WERI-Rb-1 (cell line): ENCODE measurements at places on chromosomes 2 and 18.

GRCh38 chr2:238596571-238597551, 170.1 kb downstream of the ASB1 start:
- no peak for DNase-seq

DNA sequence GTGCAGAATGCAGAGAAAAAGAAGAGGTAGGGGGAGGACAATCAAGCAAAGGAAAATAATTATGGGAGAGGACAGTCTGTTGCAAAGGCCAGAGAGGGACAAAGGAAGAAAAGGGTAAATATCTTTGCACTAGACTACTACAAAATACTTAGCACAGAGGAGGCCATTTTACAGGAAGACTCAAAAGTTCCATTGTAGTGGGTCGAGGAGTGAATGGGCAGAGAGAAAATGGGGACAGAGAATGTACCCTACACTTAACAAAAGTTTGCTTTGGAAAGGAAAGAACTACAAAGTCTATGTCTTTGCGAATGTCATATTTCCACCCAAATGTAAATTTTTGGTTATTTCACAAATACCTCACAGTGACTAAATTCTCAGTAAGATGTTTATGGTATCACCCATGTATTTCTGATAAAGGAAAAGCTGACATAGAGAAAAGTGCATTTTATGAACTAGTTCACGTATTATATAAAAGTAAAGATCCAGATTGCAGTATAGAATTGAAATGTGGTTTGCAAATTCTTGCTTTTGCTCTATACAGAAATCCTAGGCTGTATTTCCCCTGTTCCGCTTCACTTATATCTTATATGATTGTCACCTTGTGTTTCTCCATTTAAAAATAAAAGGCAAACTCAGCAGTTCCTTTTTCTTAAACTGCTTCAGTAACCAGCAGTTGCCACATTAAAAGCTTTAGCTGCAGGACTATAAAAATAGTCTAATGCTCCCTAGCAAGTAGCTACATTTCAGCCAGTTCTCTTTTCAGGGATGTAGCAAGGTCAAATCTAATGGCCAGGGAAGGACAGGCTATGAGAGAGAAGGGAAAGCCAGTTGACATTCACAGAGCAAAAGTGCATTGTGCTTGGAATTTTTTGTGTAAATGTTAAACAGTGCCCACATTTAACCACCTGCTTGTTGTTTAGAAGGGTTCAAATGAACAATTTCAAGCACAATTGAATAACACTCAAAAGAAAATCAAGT, 79.7 kb upstream of the CYTIP start:
- DNase-seq, result no peak

GRCh38 chr2:156215656-156216055, 116.9 kb downstream of the NR4A2 start:
- no peak for DNase-seq

DNA sequence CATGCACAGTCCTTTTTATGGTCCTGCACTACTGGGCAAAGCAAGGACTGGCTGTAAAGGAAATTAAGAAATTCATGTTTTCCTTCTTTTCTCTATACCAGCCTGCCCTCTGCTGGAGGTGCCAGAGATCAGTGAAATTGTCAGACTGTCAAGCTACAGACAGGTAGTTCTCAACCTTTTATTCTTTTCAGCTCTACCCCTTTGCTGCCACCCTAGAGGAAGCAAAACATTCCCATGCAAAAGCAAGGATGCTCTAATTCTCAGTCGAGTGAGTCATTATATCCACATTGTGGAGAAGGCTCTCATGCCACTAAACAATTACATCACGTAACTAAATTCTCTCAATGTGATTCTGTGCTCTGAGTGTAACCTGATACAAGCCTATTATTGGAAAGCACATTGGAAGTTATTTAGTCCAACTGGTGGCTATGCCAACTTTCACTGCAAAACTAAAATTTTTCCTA, 25.0 kb upstream of the RAPGEF4 start:
- peak; percentile 46 for DNase-seq

DNA sequence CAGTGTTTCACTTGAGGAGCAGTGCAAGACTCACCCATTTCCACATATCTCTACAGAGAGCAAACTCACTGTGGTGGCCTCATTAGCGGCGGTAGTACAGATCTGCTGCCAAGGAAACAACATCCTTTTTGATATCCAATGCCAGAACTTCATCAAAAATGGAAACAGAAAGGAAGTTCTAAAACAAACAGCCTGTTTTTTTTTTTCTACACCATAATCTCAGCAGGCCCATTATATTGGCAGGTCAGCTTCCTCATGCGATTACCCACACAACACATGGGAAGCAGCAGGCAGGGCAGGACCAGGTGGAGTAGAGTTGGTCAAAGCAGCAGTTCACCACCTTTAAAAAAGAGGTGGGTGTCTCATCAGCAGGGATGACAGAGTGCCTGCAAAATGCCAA, 678.9 kb upstream of the CELF4 start:
- no peak for DNase-seq

- DNase-seq, result peak; percentile 93
Measured at GRCh38 chr2:127700527-127701192, 637 bp upstream of the SFT2D3 start.

GRCh38 chr2:232415138-232415690, 8.6 kb downstream of the ALPG start:
- no peak for DNase-seq

GRCh38 chr2:137764646-137765045, 199.6 kb upstream of the HNMT start:
- peak; percentile 34 for DNase-seq

- DNase-seq, result no peak
Measured at GRCh38 chr2:134252092-134252750, 1.7 kb upstream of the MGAT5 start.

DNA sequence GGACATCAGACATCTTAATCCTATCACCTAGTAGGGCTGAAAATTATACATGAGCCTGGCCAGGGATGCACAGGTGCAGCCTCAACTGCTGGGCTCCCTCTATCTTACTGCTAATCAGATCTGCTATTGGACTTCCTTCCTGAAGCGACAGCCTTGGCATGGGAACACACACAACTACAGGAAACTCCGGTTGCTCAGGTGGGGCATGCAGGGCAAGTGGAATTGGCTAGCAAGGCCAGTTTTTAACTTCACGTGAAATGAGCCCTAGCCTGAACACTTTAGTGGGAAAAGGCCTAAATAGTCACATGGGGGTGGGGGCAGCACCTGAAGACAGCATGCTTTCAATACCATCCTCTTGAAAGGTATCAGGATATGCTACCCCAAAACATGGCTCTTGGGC, 147.9 kb upstream of the NCKAP5 start:
- DNase-seq, result no peak

DNA sequence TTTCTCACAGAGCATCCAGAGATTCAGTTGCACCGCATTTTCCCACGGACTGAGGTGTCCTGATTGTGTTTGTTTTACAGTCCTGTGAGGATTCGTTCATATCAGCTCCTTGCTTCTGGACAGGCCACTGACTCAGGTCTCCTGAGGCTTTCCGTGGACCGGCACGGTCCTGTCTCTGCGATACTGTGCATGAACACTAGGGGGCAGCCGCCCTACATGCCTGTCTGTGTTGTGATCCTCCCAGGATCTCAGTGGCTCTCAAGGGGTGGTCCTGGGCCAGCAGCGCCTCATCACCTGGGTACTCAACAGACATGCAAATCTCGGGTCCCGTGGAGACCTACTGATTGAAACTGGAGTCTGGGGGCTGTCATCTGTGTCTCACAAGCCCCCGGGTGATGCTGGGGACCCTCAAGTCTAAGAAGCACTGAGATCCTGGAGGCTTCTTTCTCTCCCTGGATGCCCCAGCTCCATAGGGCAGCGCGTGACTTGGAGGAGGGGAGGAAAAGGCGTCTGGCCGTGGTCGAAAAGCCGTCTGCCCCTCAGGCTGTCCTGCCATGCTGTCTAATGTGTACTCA, 28.9 kb downstream of the IL1R2 start:
- peak; percentile 74 for DNase-seq

DNA sequence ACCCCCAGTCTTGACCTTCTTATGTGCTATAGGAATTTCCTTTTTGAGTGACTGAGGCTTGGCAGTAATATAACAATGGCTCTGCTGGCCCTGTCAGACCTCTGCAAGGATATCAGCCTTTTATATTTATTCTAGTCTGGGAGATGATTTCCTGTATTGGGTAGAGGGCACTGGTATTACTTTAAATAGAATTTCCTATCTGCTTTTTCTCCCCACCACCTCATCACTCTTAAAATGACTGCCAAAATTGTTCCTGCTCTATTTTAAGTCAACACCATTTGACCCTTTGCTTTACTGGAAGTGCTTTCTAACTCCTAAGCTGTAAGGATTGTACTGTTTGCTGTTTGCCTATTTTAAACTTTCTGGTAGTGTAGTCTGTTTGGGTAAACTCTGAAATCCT, 658.4 kb upstream of the FSHR start:
- DNase-seq, result no peak

DNA sequence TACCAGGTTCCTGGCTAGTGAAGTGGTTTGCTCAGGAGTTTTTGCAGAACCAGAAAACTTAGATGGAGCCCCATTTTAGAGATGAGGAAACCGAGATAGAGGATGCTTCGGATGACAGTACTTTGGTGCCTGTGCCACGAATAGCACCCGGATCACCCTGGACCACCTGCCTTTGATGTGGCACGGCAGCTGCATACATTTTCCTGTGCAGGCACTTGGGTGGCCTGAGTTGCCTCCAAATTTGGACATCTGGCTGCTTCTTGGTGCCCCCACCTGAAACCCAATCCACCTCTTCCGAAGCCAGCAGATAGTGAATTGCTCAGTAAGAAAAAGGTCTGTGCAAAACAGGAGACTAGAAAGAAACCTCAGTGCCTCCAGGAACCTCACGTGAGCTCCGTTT, 140.6 kb upstream of the ID2 start:
- DNase-seq, result no peak

DNA sequence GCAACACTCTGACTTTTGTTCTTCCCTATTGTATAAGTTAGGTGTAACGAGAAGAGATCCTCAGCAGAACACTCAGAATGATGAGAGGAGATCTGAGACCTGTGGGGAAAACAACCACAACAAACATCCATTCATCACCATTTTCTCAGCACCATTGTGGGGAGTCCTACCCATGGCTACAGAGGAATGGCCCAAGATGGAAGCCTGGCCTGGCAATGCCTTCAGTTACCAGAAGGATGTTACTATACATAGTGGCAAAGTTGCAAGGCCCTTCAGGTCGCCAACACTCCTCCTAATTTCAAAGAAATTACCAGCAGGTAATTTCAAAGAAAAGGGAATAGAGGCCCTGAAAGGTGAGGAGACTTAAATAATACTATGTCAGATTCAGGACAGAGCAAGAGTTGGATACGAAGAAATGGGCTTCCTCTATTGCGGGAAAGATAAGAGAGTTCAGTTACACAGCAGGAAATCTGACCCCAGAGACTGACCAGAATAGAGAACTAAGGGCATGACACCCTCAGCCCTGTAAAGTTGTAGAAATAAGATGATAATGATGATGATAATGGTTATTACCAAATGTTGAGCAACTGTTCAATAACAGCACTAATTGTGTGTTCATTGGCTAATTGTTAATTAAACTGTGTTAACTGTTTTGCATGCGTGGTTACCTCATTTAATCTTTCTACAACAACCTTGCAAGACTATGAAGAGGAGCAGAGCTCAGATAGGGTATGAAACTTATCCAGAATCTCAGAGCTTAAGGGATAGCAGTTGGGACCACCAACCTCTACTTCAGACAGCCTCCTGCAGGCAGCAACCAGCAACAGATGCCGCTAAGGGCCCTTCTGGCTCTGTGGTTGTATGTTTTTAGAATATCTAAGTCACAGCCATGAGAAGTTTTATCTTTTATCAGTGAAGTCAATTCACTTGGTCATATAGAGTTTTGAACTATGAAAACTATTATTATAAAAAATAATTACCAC, 37.5 kb downstream of the DHRS9 start:
- no peak for DNase-seq

DNA sequence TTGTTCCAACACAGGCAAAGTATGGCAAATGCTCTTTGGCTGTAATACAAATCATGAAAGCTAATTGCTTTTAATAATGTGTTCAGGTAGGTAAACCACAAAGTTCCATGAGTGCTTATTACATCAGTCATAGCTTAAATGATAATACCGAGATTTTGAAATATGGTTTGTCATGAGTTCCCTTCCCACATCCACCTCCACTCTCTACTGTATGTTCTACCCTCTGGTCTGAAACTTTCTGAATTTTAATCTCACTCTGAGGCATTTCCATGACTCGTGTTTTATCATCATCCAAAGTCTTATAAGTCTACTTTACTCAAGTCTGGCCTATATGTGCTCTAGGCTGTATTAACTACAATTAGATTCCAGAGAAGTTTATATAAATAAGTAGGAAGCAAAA, 354.8 kb downstream of the AKAIN1 start:
- no peak for DNase-seq

DNA sequence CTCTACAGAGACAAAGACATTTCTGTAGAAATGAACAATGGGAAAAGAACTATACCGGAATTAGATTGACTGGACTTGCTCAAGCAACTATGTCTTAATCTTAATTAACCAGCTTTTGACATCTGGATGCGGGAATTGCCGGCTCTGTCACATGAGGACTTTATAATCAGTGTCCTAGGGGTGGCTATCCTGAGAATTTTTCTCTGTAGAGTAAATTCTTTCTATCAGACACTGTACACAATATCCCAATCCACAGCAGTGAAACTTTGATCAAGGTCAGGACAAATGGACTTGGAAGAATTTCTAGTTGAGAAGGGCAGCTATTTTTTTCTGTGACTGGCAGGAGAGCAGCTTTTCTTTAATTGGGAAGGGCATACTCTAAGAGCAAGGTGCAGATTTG, 322.1 kb downstream of the HRH4 start:
- DNase-seq, result no peak

DNA sequence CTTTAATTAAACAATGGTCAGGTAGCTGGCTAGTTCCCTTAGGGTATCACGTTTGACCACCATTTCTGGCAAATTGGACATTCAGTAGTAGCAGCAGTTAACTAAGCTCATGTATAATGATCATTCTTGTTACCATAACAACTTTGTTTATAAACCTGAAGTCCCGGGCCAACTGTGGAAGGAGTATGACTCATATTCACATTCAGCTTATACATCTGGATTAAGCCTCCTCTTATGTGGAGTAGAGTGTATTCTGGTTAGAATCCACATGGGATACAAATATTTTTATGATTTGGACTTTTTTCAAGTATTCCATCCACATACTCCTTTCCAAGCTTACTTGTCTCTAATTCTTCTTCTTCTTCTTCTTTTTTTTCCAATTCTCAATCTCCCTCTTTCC, 70.3 kb upstream of the ZSWIM2 start:
- no peak for DNase-seq

DNA sequence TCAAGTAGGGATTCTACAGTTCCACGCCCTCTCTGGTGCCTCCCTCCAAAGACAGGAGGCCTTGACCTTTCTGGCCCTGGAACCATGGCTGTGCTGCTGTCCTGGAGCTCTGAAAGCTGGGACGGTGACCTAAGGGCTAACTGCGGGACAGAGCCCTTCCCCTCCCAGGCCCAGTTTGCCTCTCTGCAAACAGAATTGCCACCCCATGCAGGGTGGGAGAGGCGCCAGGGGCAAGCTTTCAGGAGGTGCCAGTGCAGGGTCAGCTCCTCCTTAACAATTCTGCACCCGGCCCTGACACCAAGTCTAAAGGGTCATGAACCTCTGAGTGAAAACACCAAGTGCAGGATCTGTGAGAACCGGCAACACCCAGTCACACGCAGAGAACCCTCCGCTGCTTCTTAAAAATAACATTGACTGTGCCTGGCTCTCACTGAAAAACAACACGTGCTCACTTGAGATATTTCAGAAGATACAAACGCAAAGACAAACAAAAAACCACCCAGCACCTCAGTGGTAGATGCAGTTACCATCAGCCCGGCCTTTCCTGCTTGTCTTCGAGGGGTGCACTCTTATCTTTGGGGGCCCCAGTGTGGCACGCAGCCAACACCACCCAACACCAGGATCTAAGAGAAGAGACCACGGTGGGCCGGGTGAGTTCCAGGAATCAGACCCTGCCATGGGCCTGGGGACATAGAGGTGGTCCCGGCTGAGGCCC, 1.1 kb upstream of the SNED1 start:
- no peak for DNase-seq
